ENCODE measurements at places on chromosomes 6 and 20.
A peak's percentile ranks its signal among the peaks of the same experiment; 100 is the strongest.

DNA sequence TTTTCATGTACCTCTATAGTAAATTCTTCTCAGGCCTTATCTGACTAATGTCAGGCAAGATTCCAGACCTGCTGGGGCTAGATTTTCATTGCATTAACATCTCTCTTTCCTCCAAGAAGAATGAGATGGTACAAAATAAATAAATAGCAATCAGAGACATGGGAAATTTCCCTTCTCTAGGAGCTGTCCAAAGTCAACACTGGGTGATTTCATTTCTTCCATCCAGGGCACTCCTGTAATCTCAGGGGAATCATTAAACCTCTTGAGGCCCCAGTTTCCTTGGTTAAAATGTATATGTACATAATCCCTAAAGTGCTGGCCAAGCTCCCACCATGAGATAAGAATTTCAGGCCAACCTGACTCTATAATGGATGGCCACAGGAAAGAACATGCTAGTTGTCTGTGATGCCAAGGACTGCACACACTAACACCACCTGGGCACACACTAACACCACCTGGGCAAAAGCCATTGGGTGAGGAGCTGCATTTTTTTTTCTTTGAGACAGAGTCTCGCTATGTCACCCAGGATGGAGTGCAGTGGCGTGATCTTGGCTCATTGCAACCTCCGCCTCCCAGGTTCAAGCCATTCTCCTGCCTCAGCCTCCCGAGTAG, 912 bp downstream of the IL17F start:
- no peak for DNase-seq

- no peak for DNase-seq
These were observed 545.6 kb downstream of the PKHD1 start for GRCh38 chr6:51541847-51542246.

DNA sequence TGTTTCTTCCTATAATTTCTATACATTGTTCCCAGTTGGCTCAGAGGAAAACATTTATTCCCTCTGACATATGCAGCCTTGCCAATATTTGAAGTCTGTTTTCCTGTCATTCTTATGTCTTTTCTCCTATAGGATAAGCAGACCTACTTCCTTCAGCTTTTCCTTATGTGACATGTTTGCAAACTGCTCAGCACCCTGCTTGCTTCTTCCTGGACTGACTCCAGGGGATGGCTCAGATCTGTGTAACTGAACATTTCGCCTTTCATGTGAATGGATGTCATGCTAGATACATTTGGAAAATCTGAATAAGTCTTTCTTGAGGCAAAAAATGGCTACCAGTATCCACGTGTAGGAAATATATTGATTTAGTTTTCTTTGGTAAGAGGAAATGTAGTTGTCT, 113.2 kb downstream of the CARMIL1 start:
- no peak for DNase-seq

- DNase-seq: peak; percentile 14
These were observed 17.1 kb upstream of the BEND3 start for GRCh38 chr6:107132330-107132954.

DNA sequence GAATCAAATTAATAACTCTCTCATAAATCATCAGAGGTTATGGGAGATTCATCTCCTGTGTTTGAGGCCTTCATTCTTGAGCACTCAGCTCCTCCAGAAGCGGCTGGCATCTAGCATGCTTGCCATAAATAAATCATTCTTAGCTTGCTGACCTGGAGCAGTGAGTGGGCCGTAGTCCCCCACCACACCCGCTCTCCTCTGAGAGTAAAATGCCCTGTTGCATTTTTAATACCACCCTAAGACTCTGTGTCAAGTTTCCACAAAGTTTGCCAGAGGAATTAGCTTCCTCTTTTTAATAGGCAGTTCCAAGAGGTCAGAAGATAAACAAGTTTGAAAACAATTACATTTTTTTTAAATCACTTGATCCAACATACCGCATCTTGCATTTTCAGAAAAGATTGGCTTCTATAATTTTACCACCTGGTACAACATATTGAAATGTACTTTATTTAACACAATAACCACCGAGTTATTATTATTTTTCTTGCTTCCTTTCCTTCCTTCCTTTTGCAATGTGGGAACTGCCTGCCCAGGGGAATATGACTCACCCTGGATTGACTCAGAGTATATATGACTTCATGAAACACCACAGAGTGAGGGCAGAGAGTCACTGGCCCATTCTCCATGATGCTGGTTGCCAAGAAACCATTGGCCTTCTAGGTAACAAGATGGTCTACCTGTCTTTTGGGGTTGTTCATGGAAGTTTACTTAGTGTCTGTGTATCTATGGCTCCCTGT, 29.4 kb upstream of the CLIC5 start:
- no peak for DNase-seq

DNA sequence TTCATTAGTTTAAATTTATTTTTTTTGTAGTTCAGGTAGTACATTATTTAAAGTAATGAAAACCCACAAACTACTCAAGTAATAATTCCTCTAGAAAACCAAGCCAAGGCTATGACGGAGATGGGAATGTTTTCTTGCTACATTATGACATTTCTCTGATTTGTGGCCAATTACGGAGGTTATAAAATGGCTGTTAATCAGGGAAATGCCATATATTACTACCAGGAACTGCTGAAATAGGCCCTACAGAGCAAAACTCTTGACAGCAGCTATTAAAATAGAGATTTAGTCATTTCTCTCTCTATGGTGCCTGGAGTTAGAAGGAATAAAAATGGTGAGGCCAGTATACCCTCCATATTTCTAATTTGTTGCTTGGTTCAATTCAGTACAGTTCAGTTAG, 280.0 kb downstream of the ARHGAP18 start:
- DNase-seq: no peak

DNA sequence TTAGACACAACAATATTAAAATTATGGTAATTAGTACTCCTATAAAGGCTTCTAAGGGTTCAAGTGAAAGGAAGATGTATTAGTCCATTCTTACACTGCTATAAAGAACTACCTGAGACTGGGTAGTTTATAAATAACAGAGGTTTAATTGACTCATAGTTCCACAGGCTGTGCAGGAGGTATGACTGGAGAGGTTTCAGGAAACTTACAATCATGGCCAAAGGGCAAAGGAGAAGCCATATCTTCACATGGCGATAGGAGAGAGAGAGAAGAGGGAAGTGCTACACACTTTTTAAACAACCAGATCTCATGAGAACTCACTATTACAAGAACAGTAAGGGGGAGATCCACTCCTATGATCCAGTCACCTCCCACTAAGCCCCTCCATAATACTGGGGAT, 52.9 kb downstream of the TINAG start:
- no peak for DNase-seq

- DNase-seq: no peak
These were observed 190.2 kb downstream of the DTNBP1 start for GRCh38 chr6:15472621-15473020.

DNA sequence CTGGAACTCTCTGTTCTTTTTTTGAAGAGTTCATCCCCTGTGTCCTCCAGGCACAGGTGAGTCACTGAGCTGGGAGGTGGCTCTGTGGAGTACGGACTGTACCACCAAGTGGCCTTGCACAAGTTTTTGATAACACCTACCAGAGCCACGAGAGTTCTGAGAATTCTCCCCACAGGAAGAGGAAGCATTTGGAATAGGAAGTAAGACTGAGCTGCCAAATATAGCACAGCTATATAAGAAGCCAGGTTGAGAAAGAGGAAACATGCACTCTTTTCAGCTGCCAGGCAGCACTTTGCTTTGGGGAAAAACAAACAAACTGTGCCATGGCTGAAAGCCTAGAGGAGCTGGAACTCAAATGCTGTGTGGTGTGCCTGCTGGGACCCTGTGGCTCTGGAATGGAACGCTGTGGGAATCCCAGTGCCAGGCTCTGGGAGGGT, 70.8 kb upstream of the RIPOR2 start:
- no peak for DNase-seq

GRCh38 chr20:9032758-9033157, 36.1 kb upstream of the PLCB4 start:
- no peak for DNase-seq

- DNase-seq: no peak
These were observed 136.5 kb downstream of the RIMS1 start for GRCh38 chr6:72022830-72023229.

GRCh38 chr6:31383149-31383548, 20.2 kb upstream of the MICA start:
- no peak for DNase-seq

- DNase-seq: no peak
These were observed 68.2 kb upstream of the AGPAT4 start for GRCh38 chr6:161342039-161342438.

GRCh38 chr6:16337295-16337975, 99.0 kb downstream of the GMPR start:
- no peak for DNase-seq

- no peak for DNase-seq
These were observed 21.6 kb downstream of the DSE start for GRCh38 chr6:116392132-116393013.

GRCh38 chr6:139753198-139753861, 378.9 kb upstream of the CITED2 start:
- DNase-seq: no peak

GRCh38 chr6:78253618-78254017, 600.8 kb downstream of the MEI4 start:
- no peak for DNase-seq

DNA sequence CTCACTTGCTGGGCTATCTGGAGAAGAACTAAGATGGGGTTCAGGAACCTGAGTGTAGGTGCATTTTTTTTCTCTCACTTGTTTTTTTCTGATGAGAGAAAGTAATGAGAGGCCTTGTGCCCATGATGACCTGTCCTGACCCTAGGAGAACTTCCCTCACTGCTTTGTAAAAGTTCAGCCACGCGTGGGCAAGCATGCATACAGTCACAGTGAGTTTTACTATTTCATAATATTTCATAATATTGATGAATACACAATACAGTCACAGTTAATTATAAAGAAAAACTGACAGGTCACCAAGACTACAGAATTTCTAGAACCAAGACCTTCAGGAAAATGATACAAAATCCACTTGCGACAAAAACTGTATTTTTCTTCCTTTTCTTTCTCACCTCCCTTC, 111.8 kb downstream of the MAP7 start:
- no peak for DNase-seq

- no peak for DNase-seq
These were observed 14.6 kb downstream of the ADGRB3 start for GRCh38 chr6:68649669-68650068.

GRCh38 chr6:139020689-139021088, 7.9 kb upstream of the ABRACL start:
- no peak for DNase-seq

DNA sequence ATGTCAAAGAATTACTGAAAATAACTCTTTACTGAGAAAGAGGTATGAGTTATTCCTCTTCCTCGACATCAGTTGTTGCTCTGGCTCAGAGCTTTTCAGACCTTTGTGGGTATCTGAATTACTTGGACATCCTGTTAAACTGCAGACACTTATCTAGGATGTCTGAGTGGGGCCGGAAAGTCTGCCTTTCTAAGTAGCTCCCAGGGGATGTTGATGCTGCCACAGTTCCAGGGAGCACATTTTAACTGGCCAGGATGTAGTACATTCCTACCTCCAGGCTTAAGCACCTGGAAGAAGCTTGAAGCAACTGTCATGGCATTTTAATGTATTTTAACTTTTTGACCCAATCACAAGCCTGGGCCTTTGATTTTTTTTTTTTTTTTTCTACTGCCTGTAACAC, 265.8 kb upstream of the PLCB4 start:
- no peak for DNase-seq

DNA sequence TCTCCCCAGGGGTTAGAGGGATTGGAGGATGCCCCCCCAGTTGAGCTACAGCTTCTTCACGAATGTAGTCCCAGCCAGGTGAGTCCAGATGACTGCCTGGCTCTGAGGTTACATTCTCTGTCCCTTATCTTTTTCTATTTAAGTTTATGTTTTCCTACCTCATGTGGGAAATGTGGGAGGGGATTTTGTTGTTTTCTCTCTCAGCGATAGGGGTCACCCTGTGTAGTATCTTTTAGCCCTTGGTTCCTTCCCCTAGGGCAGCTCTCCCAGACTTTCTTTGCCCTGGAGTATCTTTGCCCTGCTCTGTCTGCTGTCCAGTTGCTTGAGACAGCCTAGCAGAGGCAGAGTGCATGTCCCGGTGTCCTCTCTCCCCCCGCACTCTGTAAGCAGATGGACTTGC, 5.8 kb downstream of the FANCE start:
- DNase-seq: no peak

- DNase-seq: no peak
These were observed 77.9 kb upstream of the ID4 start for GRCh38 chr6:19759117-19759880.

DNA sequence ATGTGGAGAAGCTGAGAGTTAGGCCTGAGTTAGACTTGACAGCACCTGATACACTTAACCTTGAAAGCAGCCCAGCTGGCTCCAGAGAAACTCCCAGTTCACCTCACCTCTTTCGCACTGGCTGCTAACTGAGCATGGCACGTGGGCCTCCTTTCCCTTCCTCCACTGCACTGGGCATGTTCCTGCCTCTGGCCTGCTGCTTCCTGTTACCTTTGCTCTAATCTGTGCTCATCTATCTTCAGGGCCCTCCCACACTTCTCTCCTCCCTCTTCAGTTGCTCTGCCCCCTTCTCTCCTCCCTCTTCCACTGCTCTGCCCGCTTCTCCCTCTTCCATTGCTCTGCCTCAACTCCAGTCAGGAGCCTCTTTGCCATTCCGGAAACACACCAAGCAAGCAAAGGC, 13.7 kb upstream of the UBE2V1 start:
- no peak for DNase-seq

DNA sequence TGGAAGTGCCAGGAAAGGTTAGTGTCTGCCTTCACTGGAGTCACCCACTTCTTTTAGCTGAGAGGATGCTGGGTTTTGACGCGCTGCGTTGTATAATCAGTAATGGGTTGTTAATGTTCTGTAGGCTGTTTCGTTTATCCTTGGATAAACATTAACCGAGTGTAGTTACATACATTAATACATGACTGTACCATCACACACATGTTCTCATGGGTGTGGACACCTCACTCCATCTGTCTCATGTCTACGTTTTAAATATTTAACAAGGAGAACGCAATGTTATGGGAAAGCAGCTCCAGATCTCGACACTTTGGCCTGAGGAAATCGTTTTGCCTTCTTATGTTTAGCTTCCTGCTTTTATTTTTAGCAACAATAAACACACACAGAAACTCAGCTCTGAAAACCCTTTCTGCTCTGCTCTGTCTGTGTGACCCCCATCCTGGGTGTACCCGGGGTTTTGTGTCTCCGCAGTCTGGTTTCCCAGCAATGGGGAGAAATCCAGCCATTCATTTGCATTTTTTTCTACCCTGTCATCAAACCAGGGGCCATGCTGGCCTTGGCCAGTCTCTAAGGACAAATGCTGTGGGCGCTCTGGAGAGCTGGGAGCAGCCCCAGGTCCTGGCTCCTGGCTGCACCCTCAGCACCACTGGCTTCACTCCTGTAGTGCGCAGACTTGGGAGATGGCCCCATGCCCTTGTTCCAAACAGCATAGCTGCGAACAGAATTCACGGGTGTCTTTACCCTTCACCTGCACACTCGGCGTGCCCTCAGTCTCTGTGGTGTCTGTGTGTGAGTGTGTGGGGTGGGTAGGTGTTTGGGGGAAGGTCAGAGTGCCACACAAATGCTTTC, 110.8 kb downstream of the ERMARD start:
- DNase-seq: no peak

Measured in activated CD4-positive, alpha-beta T cell treated with anti-CD3 and anti-CD28 coated beads, Interleukin-2, amount 50 U/mL, for 4 hours (primary cell).